Germinal center (tissue), 1 donor: ENCODE measurements at places on chromosomes 16 and 17.

DNA sequence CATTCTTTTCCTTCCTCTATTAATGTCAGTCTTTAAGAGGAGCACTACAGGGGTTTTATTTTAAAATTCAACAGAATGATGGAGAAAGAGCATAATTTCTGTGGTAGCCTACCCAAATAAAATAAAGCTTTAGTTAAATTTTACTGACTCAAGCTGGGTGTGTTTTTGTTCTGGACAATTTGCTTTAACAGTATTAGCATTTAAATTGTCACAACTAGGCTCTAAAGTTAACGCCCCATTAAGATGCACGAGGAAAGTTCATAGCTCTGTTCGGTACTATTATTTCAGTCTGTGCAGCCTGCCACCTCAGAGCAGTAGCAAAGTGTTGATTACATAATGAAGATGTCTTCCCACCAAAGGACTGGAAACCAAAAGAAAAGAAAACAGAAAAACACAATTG lies 52.0 kb downstream of the CDK12 start:
- DNase-seq, result no peak

GRCh38 chr17:71118039-71118438 lies 948.7 kb downstream of the KCNJ2 start:
- no peak for DNase-seq

- peak; percentile 60 for DNase-seq
These were observed 737 bp downstream of the DHRS13 start for GRCh38 chr17:28901866-28902818.

DNA sequence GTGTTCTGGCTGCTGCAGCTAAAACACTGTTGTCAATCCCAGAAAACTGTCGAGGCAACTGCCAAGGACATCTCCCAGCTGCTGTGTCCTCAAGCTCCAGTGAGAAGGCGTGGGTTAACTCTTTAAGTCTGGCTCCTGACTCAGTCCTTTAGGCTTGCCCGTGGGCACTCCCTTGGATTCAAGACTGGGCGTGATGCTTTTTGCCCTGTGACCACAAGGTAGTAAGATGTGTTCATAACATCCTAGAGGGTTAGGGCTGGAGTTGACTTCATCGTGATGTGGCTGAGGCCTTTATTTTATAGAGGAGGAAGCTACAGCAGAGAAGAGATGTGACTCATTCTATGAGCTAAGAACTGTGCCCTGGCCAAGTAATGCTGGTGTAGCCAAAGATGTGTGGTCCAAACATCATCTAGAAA lies 50.9 kb upstream of the TEKT3 start:
- DNase-seq, result no peak

DNA sequence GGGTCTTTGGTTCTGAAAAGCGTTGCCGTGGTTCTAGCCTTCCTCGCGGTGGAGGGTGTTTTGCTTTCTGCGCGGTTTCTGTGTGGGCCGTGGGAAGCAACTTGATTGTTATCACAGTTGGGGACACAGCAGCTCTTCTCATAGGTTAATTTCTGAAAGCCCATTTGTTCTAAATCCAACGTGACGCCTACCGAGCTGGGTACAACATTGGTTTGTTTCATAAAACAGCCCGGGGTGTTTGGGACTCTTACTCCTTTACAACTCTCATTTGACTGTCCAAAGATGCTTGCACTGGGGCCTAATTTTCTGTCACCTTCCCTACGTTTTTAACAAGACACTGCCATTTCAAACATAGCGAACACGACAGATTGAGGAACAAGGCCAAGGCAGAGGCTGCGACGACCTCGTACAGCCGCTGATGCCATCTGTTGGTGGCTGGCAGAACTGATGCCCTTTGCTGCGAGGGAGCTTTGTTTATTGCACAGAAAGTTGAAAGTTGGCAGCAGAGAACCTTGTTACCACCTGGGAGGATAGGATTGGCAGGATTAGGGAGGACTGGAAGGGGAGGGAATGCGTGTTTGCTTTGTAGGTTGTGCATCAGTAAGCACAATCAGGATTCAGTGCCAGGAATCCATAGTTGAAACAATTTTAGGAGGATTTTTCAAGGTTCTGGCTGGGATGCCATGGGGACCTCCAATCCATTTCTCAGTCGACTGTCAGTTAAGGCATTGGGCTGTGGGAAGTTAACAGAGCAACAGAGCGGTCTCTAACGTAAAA lies 98.3 kb downstream of the PITPNC1 start:
- DNase-seq, result peak; percentile 83

- DNase-seq, result no peak
These were observed 21.0 kb downstream of the ATPAF2 start for GRCh38 chr17:18017958-18018357.

DNA sequence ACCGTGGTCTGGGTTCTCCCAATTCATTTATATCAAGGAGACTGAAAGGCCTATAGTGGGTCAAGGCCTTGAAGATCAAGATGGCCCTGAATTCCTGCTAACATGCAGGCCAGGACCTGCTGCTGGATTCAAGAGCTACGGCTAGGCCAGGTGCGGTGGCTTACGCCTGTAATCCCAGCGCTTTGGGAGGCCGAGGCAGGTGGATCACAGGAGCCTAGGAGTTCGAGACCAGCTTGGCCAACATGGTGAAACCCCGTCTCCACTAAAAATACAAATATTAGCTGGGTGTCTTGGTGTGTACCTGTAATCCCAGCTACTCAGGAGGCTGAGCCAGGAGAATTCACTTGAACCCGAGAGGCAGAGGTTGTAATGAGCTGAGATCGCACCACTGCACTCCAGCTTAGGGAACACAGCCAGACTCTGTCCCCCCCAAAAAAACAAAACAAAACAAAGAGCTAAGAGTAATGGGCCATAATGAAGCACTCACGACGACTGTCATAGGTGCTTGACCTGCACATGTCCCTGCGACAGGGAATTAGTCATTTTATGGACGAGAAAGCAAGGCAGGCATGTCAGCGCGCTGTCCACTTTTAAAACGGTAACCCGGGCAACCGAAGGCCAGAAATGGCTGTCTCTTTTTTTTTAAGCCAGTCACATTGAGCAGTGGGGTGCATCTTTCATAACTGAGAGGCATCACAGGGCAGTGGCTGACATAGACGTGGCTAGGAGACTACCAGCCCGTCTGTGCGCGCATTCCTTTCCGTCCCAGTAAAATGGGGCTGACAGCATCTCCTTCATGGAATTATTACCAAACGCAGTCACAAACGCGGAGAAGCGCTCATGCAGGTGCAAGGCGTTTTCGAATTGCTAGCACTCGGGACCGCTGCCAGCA lies 1.0 kb upstream of the FBRS start:
- no peak for DNase-seq

- no peak for DNase-seq
These were observed 353.9 kb upstream of the C16orf82 start for GRCh38 chr16:26712876-26713275.

DNA sequence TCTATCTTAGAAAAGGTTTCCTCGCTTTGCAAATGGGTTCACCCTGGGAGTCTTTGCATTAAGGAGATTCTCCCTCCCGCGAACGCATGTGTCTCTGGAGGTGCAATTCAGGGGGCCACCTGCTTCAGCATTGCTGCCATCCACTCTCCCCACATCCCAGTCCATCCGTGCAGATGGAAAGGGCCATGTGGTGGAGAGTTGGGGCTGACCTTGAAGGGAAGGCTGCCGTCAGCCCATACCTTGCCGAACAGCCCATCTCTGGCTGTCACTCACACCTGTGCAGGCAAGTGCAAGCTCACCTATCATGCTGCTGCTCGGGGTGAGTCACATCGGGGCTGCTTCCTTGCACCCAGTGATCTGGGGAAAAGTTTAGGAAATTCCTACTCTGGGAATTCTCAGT lies 106.1 kb downstream of the ZNF423 start:
- DNase-seq, result no peak

GRCh38 chr16:88891083-88891482 lies 24.6 kb upstream of the PABPN1L start:
- DNase-seq, result no peak

- no peak for DNase-seq
These were observed 154.0 kb downstream of the ZNF423 start for GRCh38 chr16:49701789-49702494.

GRCh38 chr17:42673885-42674754 lies 2.7 kb downstream of the PLEKHH3 start:
- peak; percentile 72 for DNase-seq

GRCh38 chr17:64209983-64210382 lies 53.1 kb downstream of the TEX2 start:
- DNase-seq, result no peak

DNA sequence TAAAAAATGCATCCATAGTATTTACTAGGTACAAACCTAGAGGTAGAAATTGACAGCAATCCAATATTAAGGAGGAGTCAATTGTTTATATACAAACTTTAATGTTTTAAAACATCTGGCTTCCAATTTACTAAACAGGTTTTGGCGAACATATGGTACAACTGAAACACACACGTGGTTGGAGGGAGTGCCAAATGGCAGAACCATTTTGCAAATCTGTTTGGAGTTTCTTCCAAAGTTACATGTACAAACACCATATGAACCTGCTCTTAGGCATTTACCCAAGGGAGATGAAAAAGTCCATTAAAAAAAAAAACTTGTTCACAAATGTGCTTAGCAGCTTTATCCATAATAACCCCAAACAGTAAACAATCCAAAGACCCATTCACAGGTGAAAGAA lies 159.8 kb upstream of the MYOCD start:
- no peak for DNase-seq

GRCh38 chr17:73388578-73388905 lies 76.7 kb upstream of the CDC42EP4 start:
- DNase-seq, result no peak

DNA sequence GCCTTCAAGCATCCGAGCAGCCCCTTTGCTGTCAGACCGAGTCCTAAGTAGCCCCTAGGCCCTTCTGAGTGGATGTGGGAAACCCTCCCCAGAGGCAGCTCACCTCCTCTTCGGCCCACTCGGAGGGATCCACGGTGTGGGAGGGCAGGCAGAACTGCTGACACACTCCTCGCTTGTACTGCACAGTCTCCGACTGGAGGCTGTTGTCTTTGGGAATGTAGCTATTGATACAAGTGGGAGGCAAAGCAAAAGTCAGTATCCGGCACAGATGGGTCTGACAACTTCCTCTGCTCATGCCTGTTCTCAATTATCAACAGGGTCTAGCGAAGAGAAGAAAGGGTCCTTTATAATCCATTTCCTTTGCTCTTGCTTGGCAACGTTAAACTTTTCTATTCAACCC lies 25.9 kb upstream of the FOXJ1 start:
- DNase-seq, result no peak

GRCh38 chr17:74163836-74164235 lies 39.6 kb upstream of the RPL38 start:
- DNase-seq, result no peak

DNA sequence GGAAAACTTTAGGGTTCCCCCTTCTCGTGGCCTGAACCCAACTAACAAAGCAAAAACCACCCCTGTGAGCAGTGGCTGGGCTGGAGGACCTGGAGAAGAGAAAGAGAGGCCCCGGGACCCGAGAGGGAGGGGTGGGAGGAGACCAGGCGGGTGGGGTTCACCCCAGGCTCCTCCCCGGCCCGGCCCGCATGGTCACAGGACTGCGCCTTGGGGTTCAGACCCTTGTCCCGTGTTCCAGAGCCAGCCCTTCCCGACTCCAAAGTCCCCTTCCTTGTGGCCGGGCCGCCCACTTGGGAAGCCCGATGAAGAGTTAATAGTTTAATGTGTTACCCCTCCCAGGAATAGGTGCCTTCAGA lies 852 bp downstream of the MARVELD3 start:
- peak; percentile 15 for DNase-seq

DNA sequence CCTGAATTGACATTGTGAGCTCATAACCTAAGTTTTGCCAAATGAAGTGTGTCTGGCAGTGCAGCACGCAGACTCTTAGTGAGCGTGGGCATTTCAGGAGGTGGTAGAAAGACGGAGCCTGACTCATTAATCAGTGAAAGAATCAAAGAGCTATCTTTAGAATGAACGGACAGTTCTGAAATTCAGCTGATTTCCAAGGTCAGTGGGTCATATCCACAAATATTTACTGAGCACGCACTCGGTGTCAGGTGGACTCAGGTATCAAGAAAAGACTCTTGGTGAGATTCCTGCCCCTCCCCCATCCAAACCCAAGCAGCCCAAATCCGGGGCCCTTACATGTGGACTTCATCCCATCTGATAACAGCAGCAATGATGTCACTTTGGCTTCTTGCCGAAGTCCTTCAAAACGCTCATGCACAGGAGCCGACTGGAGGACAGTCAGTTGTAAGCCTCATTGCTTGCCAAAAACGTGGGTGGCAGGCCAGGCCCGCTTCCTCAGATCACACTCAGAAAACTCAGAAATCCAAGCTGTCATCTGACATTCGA lies 185.8 kb downstream of the HS3ST3A1 start:
- DNase-seq, result no peak

DNA sequence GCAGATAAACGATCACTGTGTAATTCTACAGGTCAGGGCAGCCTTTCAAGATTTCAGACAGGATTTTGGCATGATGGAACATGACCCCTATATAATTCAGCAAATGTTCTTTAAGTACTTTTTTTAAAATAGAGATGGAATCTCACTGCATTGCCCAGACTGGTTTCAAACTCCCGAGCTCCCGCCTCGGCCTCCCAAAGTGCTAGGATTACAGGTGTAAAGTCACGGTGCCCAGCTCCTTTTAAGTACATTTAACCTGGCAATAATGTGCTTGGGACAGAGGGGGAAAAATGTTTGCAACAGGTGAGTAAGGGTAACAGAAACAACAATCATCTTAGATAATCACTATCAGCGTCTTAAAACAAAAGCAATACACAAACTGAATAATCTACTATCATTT lies 66.5 kb upstream of the PSMD7 start:
- DNase-seq, result no peak

- no peak for DNase-seq
These were observed 2.3 kb upstream of the UBTF start for GRCh38 chr17:44221862-44222111.

GRCh38 chr16:89150090-89150835 lies 21.3 kb upstream of the CDH15 start:
- DNase-seq, result no peak

- DNase-seq, result no peak
These were observed 19.7 kb downstream of the APPBP2 start for GRCh38 chr17:60506312-60506711.

- DNase-seq, result no peak
These were observed 511 bp upstream of the LIG3 start for GRCh38 chr17:34979650-34980352.

DNA sequence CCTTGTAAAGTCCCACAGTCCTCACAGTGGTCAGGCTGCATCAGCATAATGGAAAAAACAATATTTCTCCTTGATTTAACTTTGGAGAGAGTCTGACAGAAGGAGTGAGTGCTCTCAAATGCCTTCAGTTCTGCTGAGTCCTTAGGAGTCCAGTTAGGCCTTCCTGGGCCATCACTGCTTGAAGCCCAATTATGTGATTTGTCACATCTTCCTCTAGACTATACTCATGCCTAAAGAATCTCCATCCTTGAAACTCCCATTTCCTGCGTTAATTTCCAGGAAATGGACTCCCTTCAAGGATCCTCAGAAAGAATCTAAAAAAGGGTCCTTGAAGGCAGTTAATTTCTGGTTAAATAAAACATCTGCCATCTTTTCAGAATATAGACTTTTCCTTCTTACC lies 52.8 kb downstream of the SLFN5 start:
- DNase-seq, result no peak

- DNase-seq, result no peak
These were observed 786 bp downstream of the TMC7 start for GRCh38 chr16:18984435-18985005.

GRCh38 chr17:7242717-7243452 lies 636 bp upstream of the GABARAP start:
- peak; percentile 91 for DNase-seq
